ENCODE measurements at places on chromosomes 5 and 9. TPM values are rescaled to one million over a fixed set of nuclear protein-coding genes. Genes with fewer than 3 reads are reported as not detected.

GRCh38 chr5:53678981-53679660 lies 118.7 kb downstream of the NDUFS4 start:
- no peak for DNase-seq

DNA sequence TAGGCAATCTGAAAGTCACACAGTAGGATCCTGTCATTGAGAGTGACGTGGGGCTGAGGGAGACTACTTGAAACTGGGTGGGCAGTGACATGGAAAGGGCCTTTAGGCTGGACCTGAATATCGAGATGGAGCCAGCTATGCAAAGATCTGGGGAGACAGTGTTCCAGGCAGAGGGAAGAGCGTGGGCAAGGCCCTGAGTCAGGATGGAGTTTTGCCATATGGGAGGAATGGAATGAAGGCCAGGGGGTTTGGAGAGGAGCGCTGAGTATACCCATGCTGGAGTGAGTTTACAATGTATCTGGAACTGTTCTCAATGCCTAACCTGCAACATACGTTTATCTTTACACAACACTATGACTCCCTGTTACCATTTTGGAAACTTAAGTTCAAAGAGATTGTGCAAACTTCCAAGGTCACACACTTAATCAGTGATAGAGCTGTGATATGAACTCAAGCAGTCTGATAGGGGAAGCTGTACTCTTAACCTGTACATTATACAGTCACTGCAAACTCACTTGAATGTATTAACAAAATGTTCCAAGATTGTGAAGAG lies 33.5 kb downstream of the INSYN2B start:
- no peak for DNase-seq

- DNase-seq, result no peak
Measured at GRCh38 chr9:136482046-136482792, 621 bp downstream of the SEC16A start.

DNA sequence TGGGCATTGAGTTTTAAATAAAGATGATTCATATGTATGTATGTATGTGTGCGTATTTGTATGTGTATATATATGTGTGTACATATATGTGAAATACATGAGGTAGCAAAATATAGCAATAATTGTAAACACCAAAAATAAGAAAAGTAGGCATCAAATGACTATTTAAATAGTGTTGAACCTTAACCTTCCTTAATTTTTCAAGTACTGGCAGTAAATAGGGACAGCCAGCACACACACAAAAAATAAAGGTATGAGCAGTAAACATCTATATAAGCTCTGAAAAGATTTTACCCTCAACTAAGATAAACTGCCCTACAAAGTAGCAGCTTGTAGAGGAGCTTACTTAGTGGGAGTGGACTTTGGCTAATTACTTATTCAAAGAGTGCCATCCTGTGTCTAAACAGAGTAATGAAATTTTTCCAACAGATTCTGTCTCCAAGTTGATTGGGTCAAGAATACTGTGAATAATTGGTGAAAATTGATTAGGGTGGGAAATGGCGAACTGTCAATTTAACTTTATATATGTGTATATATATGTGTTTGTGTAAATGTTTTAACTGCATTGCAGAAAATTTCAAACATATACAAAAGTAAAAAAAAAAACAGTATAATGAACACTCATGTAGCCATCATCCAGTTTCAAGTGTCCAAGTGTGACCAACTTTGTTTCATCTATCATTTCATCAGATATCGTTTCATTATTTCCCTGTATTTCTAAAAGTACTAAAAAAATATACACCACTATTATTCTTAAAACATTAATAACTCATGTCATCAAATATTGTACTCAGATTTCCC lies 2.0 kb upstream of the ADAMTS6 start:
- no peak for DNase-seq

DNA sequence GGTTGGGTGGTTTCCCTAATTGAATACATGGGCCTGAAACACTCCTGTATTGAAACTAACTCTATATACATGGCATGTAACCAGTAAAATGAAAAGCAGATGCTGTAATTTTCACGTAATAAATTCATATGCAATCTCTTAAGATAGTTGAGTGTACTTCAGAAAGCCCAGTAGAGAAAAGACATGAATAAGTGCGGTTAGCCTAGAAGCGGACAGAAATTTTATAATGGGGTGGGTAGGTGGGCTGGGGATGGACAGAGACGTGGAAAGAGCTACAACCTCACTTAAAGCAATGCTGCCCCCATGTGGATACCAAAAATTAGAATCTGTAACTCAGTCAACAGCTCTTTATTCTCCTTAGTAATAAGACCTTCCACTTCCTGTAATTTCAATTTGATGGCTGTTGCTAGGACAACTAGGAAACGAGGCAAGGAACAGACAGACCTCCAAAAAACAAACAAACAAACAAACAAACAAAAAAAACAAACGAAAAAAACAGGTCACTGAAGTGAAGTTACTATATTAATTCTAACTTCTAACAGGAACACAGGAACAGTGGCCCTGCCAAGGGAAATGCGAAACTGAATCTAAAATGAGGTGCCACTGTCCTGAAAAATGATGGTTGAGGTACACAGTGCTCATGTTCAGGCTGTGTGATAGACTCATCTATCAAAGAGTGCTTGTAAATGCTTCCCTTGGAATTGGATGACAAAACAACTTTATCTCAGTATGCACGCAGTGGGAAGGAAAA lies 103.4 kb upstream of the GNA14 start:
- DNase-seq, result no peak

DNA sequence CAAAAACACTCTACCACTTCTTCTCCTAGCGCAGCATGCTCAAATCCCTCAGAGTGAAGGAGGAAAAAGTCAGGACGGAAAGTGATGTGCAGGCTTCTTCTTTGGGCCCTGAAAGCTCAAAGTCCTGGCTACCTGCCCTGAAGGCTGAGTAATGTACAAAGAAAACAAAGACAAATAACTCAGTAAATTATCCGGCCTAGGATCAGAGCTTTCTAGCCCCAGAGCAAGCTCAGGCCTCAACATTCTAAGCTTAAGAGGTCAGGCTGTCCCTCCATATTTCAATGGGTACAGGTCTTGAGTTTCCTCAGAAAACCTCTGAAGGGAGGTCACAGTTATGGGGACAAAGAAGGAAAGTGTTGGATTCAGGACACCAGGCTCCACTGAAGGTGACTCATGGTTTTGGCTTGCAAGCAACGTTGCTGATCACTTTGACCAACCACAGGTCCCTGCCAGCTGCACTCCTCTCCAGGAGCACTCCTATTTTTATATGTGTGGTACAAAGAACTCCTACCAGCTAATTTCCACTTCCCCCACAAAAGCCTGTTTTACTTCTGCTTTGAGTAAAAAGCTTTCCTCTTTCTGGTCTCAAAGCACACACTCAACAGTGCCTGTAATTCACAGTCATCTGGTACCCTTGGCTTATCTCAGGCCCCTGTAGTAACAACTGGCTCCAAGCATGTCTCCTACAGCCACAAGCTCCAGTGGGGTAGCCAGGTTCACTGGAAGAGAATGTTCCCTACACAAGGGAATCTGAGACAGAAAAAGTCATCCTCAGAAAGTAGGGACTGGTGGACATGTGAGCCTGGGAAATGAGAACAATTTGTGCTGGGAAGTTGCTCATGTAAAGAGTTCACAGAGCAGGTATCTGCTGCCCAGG lies 115.7 kb downstream of the UGCG start:
- DNase-seq, result peak; percentile 45

- peak; percentile 23 for DNase-seq
Measured at GRCh38 chr9:133726401-133727276, 11.5 kb downstream of the SARDH start.

GRCh38 chr9:95213117-95213516 lies 104.4 kb downstream of the FANCC start:
- DNase-seq, result no peak

- no peak for DNase-seq
Measured at GRCh38 chr5:121189342-121190305, 662.1 kb upstream of the FTMT start.

- DNase-seq, result no peak
Measured at GRCh38 chr5:61332358-61332749, 296 bp downstream of the ZSWIM6 start.

FST gene
- 6.9 TPM for total RNA-seq

SLC45A2 gene
- not detected for total RNA-seq

USP20 gene
- 12.8 TPM for total RNA-seq

DBH gene
- total RNA-seq, result not detected
